ENCODE measurements at places on chromosomes 1 and 21. TPM values are rescaled to one million over a fixed set of nuclear protein-coding genes. Genes with fewer than 3 reads are reported as not detected.

DNA sequence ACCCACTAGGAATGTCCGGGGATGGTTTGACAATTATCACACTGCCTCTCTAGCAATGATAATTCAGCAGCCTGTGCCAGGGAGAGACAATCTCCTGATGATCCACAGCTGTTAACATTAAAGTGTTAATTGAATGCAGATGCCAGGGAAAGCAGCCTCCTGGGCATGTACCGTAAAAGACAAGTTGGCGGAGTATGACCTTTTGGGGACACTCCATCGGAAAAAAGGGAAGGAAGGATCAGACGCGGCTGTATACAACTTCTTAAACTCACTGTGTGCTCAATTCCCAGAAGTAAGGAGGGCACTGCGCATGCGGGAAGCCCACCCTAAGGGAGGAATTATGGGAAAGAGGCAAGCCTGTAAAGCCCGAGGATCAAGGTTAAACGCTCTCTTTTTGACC lies 62.6 kb downstream of the MAP3K7CL start:
- no peak for DNase-seq

DNA sequence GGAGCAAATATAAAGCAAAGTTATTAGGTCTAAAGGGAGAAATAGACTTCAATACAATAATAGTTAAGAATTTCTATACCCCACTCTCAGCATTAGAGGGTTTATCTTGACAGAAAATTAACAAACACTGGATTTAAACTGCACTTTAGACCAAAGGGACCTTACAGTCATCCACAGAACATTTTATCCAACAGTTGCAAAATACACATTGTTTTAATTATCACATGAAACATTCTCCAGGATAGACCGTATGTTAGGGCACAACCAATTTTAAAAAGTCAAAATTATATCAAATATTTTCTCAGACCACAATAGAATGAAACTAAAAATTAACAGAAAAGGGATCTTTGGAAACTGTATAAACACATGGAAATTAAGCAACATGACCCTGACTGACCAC lies 384.5 kb upstream of the C1orf87 start:
- no peak for DNase-seq

GRCh38 chr1:5716126-5716525 lies 276.1 kb downstream of the NPHP4 start:
- DNase-seq, result no peak

- no peak for DNase-seq
These were observed 274.4 kb downstream of the BRINP2 start for GRCh38 chr1:177444997-177445746.

- no peak for DNase-seq
These were observed 34.2 kb downstream of the CD55 start for GRCh38 chr1:207355513-207356295.

GRCh38 chr1:76190749-76191424 lies 116.3 kb downstream of the ST6GALNAC3 start:
- DNase-seq, result no peak

DNA sequence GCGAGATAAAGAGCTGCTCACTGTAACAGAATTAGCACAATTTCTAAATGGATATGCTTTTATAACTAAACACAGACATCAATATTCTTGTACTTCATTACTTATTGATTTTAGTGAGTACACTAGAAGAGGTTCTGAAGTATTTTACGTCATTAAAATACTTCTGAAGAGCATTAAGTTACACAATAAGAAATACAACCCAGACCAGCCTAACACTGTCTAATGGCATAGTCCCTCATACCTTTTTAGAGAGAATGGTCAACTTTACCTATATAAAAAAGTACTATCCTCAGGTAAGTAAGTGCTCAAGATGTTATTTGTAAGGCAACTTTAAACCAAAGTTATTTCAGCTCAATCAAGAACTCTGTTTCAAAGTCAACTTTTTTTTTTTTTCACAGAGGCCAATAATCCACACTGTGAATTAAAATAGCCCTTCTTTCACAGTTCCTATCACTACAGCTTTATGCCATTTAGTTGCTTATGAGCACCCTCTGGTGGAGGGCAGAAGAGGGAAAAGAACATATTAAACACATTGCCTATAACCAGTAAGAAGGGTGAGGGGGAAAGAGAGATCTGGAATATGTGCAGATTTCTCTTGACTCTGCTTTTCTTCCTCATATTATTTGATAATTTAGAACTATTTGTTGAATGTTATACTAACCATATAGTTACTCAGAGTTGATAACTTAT lies 182.1 kb upstream of the DMRTA2 start:
- no peak for DNase-seq

DNA sequence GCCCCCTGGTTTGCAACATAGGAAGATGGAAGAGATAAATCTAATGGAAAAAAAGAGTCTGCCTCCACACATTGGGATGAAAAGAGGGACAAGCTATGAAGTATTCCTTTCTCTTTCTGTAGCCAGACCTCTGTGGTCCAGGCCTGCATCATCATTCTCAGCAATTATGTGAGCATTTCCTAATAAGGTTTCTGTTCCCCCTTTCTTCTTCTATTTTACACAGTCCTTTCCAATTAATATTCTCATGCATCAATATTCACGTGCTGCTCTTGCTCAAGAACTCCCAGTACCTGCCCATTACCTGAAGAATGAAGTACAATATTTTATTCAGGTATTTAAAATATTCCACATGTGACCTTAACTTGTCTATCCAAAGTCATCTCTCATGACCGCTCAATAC lies 8.2 kb upstream of the SLC30A1 start:
- DNase-seq, result no peak

GRCh38 chr1:55503663-55504305 lies 288.6 kb upstream of the USP24 start:
- peak; percentile 66 for DNase-seq

Gene MARCKSL1
- total RNA-seq, result 53.7 TPM

Gene CHRM3
- total RNA-seq, result 0.03 TPM

Gene CDA
- total RNA-seq, result not detected

Gene CFHR5
- not detected for total RNA-seq

Gene SPRR4
- total RNA-seq, result not detected
